ENCODE measurements at places on chromosomes 16 and 17. TPM values are rescaled to one million over a fixed set of nuclear protein-coding genes. Genes with fewer than 3 reads are reported as not detected.

DNA sequence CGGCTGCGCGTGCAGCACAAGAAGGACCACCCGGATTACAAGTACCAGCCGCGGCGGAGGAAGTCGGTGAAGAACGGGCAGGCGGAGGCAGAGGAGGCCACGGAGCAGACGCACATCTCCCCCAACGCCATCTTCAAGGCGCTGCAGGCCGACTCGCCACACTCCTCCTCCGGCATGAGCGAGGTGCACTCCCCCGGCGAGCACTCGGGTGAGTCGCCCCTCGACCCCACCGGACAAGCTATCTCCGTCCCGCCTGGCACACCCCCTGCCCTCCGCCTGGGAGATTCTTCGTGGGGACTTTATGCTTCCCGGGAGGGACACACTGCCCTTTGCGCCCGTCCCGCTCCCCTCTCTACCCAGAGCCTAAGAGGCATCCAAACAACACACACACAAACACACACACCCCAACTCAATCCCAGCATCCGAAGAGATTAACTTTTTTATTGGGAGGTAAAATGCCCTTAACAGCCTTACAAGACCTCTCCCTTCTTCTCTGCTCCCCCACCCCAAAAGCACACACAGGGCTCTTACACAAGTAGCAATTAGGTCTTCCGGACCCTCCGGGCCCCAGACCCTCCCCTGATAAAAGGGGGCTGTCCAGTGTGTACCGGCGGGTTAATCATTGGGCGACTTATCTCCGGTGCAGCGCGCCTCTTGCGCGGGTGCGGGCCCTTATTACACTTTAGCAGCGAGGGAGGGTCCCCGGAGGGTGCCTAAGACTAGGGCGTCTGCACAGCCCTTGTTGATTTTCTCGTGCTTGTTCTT is 2.1 kb downstream of the SOX9 start:
- DNase-seq = peak; percentile 44

DNA sequence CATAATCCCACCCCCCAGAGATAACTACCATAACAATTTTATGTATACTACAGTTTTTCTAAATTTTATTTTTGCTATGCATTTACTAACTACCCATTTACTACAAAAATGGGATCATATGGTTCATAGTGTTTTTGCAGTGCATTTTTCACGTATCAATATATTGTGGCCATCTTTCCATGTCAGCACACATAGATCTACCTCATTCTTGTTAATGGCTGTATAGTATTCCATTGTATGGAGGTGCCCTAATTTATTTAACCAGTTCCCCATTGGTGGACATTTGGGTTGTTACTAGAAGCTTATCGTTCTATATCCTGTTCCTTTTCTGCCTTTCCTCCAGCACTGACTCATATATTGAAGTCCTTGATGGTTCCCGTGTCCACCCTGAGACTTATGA is 22.7 kb downstream of the PROCA1 start:
- DNase-seq = no peak

- DNase-seq = no peak
Observed at GRCh38 chr17:50689956-50690886, 17.5 kb downstream of the ANKRD40 start.

DNA sequence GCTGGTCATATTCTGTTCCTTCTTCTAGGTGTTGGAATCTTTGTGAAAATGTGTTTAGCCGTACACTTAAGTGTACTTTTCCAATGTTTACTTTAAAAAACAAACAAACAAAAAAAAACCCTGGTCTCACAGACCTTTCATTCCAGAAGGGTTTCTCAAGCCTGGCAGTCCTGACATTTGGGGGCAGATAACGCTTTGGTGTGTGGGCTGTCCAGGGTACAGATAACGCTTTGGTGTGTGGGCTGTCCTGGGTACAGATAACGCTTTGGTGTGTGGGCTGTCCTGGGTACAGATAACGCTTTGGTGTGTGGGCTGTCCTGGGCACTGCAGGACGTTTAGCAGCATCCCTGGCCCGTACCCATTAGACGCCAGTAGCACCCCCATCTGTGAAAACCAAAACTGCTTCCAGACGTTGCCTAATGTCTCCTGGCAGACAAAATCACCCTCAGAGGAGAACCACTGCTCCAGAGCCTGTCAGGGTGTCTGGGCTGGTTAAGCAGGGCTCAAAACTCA is 15.2 kb upstream of the FLCN start:
- DNase-seq = no peak

The KIFC3 gene
- total RNA-seq = 43.4 TPM

- no peak for DNase-seq
Observed at GRCh38 chr17:66564992-66565465, 262.6 kb downstream of the PRKCA start.

The IQCK gene
- total RNA-seq = 5.7 TPM

DNA sequence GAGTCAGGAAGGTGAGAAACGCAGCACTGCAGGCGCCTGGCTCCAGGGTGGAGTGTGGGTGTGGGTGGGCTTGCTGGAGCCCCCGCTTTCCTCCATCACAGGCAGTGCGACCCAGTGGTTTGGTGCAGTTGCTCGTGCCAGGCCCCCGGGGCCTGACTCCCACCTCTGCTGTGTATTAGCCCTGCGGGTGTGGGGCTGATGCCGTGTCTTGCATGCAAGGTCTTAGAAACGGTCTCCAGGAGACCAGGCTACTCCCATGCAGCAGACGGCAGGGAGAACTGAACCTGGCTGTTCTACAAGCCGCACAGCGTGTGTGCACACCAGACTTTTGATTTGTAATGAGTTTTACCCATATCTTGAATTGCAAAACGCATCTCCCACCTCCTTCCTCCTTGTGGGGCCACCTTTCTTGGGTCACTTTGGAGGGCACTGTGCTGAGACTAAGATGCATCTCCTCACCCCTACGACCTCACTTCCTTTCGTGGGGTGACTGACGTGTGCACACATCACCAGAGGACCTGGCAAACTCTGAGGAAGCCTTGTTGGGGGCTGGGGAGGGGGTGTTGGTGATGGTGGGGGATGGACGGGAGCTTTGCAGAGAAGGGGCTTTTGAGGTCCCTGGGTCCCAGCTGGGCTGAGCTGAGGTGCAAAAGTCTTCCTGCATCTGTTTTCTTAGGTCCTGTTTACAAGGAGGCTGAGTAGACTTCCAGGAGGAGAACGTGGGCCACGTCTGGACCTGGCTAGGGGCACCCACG is 101.8 kb upstream of the TNRC6C start:
- DNase-seq = no peak

The UMOD gene
- not detected for total RNA-seq

- DNase-seq = no peak
Observed at GRCh38 chr17:8821446-8822105, 22.4 kb upstream of the MFSD6L start.
